Left ventricle myocardium inferior (tissue), 1 donor: ENCODE measurements at places on chromosomes 3 and 15. TPM values are rescaled to one million over a fixed set of nuclear protein-coding genes. Genes with fewer than 3 reads are reported as not detected.

- no peak for DNase-seq
Observed at GRCh38 chr15:43067717-43068461, 37.9 kb downstream of the UBR1 start.

- DNase-seq = no peak
Observed at GRCh38 chr3:69838696-69839515, 99.6 kb downstream of the MITF start.

DNA sequence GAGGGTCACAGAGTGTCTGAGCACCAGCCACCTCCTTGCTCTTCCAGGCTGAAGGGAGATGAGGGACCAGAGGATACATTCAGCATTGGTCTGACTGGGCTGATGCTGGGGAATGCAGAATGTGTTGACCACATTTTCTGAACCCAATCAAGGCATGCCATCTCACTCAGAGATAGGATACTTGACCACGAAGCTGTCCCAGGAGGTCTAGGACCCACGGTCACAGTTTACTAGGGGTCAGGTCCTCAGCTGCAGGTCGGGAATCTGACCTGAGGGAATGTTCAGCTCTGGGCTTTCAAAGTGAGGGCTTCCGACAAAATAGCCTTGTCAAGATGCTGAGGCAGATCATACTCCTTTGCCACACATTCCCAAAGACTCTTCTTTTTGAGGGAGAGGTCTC is 19.6 kb downstream of the PLA2G4E start:
- no peak for DNase-seq

DNA sequence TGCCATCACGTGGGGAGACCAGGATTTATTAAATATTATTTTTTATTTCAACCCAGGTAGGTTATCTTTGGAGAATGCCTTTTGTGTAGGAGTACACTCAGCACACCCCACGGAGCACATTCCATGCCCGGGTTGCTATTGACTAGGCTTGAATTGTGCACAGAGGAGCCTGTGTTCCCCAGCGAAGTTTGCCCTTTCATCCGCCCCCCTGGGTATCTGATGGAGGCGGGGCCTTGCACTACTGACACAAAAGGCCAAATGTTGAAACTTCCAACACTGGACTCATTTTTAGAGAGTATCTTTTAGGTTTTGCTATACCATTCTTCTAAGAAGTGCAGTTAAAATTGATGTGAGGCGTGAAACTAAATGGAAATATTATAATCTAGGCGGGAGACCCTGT is 39.3 kb upstream of the PPP4R2 start:
- DNase-seq = peak; percentile 31

SCN5A gene
- 239 TPM for total RNA-seq

DNA sequence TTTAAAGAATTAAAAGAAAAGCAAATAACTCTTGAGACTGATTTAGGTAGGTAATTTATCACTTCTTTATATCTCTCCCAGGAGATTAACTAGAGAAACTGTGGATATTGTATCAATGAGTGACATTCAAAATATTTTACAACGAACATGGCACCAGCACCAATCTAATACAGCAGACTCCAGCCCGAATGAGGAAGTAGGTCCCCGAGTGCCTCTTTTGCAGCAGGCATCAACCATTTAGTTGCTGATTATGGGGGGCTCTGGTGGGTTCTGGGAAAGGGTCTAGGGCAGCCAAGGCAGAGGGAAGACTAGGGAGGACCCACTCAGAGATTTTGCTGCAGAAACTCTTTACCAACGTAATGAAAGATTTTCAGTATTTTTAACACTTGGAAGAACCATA is 31.7 kb upstream of the TTC14 start:
- no peak for DNase-seq

PRSS50 gene
- total RNA-seq = 0.22 TPM

GRCh38 chr3:197472151-197472550 is 83.6 kb downstream of the BDH1 start:
- DNase-seq = no peak

GRCh38 chr15:80776420-80777045 is 2.6 kb upstream of the CEMIP start:
- DNase-seq = peak; percentile 47

CKMT1B gene
- not detected for total RNA-seq

DNA sequence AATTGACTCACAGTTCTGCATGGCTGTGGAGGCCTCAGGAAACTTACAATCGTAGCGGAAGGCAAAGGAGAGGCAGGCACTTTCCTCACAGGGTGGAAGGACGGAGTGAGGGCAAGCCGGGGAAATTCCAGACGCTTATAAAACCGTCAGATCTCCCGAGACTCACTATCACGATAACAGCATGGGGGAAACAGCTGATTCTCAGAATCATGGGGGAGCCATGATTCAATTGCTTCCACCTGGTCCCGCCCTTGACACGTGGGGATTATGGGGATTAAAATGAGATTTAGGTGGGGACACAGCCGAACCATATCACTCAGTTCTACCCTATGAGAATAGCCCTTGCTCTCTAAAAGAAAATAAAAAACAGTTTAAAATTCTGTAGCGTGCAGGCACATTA is 13.4 kb upstream of the SYNPR start:
- no peak for DNase-seq

GRCh38 chr15:73988445-73988969 is 3.6 kb downstream of the STOML1 start:
- DNase-seq = no peak
